ENCODE measurements at places on chromosomes 11 and 22. TPM values are rescaled to one million over a fixed set of nuclear protein-coding genes. Genes with fewer than 3 reads are reported as not detected.

P2RY6 gene
- 0.92 TPM for total RNA-seq

C11orf91 gene
- total RNA-seq = not detected

MPZL2 gene
- total RNA-seq = 1.2 TPM

SYT8 gene
- total RNA-seq = not detected

LYVE1 gene
- 5.8 TPM for total RNA-seq

CLMP gene
- total RNA-seq = 42.0 TPM

ARHGAP42 gene
- total RNA-seq = 15.2 TPM

TH gene
- total RNA-seq = 8.5 TPM

OPCML gene
- total RNA-seq = 72.9 TPM

UCP3 gene
- 1.8 TPM for total RNA-seq

SHANK3 gene
- 13.6 TPM for total RNA-seq
